ENCODE measurements at places on chromosomes 16 and 17.

- no peak for DNase-seq
Observed at GRCh38 chr17:70857351-70857750, 688.0 kb downstream of the KCNJ2 start.

DNA sequence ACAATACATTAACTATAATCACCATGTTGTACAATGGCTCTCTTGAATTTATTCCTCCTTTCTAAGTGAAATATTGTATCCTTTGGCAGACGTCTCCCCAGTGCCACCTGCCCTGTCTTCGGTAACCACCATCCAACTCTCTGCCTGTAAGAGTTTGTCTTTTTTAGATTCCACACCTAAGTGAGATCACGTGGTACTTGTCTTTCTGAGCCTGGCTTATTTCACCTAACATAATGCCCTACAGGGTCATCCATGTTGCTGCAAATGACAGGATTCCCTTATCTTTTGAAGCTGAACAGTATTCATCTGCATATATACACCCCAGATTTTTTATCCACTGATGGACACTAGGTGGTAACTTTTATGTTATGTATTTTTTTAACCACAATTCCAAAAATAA lies 24.2 kb downstream of the ORC6 start:
- no peak for DNase-seq

DNA sequence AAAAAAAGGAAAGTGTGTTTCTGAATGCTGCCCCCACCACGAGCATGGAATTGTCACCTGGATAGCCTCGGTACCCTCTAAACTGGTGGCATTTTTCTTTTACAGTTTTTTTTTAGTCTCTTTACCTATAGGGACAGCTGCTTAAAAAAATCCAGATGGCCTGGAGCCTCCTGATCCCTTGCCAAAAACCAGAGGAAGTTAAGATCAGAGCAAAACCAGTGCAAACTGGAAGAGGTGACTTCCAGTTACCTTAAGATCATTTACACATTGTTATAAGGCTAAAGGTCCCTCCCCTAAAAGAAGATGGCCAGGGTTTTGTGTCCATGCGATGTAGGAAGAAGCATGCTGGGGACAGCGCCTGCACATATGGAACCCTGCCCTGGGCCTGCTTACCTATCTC lies 3.5 kb downstream of the MEFV start:
- no peak for DNase-seq

DNA sequence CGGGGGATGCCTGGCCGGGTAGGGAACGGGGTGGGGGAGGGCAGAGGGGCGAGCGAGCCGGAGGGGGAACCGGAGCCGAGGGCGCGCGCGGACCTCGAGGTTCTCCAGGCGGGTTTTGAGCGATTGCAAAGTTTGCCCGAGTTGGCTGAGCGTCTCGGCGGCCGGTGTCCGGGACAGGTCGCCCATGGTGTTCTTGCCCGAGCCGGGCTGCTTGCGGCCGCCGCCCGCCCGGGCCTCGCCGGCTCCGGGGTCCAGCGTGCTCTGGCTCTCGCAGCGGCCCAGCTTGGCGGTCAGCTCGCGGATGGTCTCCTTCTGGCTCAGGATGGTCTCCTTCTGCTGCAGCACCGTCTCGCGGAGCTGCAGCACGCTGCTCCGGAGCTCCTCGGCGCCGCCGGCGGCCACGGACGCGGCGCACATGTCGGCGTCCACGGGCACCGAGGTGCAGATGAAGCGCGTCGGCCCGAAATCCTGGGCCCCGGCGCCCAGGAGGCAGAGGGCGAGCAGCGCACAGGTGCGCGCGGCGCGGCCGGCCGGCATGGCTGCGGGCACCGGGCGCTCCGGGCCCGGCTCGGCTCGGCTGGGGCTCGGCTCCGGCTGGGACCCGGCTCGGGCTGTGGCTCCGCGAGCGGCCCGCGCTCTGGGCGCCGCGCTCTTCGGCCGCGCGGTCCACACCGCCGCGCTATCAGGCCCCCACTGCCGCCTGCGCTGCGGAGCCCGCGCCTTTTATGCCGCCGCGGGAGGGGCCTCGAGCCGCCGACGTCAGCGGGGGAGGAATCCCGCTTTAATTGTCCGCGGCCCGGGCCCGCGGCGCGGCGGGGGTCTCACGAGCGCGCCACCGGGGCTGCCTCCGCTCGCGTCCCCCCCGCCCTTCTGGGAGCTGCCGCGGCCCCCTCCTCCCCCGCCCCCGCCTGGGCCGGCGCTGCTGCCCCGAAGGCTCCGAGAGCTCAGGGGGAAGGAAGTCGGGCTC lies at the start of gene NPTX1:
NPTX1 (minus strand) TSS at position 698 of the 967 bp plus-strand sequence; CDS start at position 537, 161 bp downstream.
- no peak for DNase-seq

- DNase-seq: no peak
Observed at GRCh38 chr17:70813355-70813930, 644.1 kb downstream of the KCNJ2 start.

GRCh38 chr17:79923974-79924638 lies 84.9 kb upstream of the CBX4 start:
- no peak for DNase-seq

GRCh38 chr17:57677301-57677700 lies 67.8 kb downstream of the CCDC182 start:
- DNase-seq: no peak

GRCh38 chr17:49891694-49892389 lies 44.0 kb upstream of the TAC4 start:
- DNase-seq: no peak

DNA sequence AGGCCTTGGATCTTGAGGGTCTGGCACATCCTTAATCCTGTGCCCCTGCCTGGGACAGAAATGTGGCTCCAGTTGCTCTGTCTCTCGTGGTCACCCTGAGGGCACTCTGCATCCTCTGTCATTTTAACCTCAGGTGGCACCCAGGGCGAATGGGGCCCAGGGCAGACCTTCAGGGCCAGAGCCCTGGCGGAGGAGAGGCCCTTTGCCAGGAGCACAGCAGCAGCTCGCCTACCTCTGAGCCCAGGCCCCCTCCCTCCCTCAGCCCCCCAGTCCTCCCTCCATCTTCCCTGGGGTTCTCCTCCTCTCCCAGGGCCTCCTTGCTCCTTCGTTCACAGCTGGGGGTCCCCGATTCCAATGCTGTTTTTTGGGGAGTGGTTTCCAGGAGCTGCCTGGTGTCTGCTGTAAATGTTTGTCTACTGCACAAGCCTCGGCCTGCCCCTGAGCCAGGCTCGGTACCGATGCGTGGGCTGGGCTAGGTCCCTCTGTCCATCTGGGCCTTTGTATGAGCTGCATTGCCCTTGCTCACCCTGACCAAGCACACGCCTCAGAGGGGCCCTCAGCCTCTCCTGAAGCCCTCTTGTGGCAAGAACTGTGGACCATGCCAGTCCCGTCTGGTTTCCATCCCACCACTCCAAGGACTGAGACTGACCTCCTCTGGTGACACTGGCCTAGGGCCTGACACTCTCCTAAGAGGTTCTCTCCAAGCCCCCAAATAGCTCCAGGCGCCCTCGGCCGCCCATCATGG lies 4.0 kb upstream of the ADGRG3 start:
- no peak for DNase-seq

- no peak for DNase-seq
Observed at GRCh38 chr16:30567160-30567990, 4.1 kb downstream of the ZNF688 start.

DNA sequence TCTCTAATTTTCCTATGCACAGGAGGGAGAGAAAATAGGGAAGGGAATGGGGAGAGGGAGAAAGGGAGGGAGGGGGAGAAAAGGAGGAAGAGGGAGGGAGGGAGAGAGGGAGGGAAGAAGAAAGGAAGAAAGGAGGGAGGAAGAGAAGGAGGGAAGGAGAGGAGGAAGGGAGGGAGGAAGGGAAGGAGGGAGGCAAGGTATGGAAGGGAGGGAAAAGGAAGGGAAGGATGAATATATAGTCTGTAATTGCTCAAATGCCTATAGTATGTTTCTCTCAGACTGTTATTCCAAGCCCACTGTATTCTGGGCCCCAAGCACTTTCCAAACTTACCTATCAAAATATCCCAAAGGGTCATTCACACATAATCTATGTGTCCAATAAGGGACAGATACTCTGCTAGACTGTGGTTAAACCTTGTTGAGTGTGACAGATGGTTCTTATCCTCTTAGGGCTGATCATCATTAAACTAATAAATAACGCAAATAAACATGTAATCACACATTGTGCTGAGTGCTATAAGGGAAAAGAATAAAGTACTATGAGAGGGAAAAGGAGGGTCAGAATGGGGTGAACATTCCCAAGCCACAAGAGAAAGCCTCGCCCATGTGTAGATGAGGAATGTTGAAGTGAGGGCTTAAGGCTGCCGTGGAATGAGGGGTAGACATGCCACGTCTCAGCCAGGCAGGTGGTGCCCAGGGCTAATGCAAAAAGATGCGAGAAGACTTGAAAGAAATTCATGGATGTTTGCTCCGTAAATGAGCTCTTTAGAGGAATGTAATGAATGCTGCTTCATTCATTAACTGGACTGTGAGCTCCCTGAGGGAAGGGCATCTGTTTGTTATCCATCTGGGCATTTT lies 30.6 kb downstream of the ASIC2 start:
- DNase-seq: no peak

DNA sequence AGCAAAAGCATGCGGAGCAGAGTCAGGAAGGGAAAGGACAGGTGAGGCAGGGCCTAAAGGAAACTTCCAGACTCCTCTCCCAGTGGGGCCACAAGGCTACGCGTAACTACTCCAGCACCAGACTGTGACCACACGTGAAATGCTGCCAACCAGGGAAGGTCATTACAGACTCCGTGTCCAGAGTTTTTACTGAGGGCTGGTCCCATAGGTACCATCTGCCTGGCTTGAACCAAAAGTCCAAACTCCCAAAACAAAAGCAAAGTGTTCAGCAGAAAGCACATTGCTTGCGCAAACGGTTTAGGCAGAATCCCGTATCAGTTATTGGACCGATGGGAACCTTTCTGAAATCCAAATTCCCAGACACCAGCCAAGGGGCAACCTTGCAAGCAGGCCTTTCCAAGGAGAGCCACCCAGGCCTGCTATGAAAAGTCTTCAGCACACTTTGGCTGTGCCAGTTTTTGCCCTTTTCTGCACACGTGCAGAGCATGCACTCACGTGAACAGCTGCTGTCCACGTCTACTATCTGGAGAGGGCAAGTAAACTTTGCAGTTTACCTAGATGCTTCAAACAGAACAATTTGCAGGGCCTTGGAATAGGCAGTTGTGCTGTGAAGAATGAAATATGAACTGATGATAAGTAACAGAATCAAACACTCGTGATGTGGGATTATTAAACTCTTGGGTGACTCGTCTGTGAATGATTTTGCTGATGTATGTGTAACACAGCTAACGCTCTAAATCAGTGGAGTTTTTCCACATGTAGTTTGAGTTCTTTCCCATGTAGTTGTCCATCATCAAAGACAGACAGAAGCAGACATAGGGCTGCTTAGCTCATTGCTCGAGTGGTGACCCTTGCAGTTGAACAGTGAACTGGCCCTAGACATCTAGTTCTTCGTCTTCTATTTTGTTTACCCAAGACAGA lies 58.1 kb upstream of the CRISPLD2 start:
- no peak for DNase-seq

- no peak for DNase-seq
Observed at GRCh38 chr17:74369221-74369620, 1.9 kb downstream of the GPR142 start.

GRCh38 chr16:73233329-73233765 lies 185.4 kb upstream of the ZFHX3 start:
- no peak for DNase-seq

DNA sequence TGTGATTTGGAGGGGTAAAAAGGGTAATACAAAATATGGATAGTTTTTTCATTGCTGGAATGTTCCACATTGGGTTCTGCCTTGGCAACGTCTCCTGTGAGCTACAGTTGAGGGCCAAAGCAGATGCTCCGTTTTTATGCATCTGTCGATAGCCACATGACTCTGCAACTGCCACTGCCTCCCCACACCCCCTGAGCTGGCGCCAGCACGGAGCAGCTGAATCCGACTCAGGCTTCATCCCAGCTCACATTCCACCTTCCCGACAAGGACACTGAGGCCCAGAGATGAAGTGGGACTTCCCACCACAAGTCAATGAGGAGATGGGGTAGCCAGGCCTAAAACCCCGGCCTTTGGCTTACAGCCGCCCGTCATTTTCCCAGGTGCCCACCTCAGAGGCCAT lies 334.1 kb downstream of the CDH13 start:
- no peak for DNase-seq

DNA sequence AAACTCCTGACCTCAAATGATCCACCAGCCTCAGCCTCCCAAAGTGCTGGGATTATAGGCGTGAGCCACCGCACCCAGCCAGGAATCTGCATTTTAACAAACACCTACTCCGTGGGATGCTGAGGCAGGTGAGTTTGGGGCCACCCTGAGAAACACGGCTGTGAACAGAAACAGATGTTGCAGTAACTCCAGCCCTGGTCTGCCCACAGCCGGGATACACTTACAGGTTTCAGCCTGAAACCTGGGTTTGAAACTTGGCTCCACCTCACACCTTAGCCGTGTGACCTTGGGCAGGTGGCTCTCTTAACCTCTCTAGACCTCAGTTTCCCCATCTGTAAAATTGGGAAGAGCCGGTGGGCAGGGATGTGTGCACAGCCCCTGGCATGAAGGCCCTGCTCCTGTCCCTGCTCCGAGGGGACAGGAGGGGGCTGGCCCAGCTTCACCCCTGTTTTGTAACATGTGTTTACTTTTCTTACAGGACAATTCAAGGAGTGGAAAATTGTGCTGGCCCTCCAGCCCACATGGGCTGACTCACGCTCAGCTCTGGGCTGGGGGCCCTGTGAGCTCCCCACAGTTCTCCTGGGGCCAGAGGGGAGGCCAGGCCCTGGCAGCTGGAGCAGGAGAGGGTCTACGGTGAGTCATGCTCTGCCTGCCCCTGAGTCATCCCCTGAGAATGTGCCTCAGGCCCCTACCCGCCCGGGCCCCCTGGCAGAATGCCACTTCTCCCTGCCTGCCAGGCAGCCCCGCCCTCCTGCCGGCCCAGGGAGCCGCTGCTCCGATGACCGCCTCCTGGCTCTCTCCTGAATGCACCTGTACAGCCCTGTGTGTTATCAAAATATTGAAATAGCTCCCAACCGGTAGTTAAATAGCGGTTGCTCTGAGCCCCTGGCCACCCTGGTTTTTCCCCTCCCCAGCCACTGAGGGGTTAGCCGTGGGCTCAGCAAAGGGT lies 7.7 kb upstream of the PPL start:
- no peak for DNase-seq

DNA sequence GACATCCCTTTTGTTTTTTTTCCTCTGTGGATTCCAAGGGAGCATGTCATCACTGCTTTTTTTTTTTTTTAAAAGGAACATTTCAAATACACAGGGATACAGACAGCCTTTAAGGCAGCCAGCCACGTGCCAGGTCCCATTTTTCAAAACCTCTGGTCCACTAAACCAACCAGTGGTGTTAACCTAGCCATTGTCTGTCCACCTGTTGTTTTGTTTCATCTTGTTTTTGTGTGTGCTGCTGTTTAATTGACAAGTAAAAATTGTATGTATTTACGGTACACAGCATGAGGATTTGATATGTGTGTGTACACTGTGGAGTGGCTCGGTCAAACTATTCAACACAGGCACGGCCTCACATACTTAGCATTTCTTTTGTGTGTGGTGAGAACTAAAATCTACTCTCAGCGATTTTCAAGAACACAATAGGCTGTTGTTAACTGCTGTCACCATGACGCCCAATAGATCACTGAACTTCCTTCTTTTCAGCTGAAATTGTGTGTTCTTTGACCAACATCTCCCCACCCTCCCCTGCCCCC lies 19.2 kb downstream of the TMEM114 start:
- DNase-seq: no peak

Data from renal cortex interstitium (tissue), 15 donors.